Vagina (tissue), 2 donors: ENCODE measurements at places on chromosomes 5 and 9.

- DNase-seq: no peak
Observed at GRCh38 chr5:93201061-93201460, 380.0 kb downstream of the NR2F1-AS1 start.

GRCh38 chr9:115098226-115098965 is 19.6 kb downstream of the TNC start:
- no peak for DNase-seq

DNA sequence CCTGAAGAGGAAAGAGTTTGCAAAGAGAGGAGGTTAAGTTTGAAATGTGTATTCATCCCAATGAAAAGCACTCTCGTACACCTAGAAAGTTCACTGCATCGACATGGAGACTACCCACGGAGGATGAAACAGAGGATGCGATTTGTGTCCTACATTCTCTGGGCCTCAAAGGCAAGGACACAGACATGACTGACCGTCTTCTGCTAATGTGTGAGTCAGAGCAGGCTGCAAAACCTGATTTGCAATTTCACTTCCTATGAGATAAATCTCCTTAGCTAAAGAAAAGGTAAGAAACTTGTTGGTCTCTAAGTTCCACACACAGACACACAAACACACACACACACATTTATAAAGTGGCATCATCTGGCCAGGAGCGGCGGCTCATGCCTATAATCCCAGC is 98.6 kb downstream of the GNAQ start:
- DNase-seq: no peak

- no peak for DNase-seq
Observed at GRCh38 chr5:134567641-134568336, 42.3 kb downstream of the JADE2 start.

GRCh38 chr5:10439692-10440091 is 2.0 kb upstream of the ROPN1L start:
- DNase-seq: no peak

DNA sequence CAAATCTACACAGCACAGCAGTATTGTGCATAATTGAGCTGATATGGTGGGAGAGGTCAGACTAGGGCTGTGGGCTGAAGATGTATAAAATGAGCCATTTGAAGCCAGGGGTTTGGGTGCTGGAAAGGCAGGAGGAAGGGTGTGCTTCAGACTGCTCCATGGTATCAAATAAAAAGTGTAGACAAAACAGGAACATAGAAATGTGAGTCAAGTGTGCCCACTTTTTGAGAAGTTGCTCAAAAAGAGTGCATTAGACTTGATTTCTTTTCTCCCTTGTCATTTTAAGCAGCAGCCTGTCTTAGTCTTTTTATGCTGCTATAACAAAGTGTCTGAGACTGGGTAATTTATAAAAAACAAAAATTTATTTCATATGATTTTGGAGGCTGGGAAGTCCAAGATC is 55.8 kb upstream of the ZFAND5 start:
- DNase-seq: no peak
